ENCODE measurements at places on chromosomes 11 and 22.

DNA sequence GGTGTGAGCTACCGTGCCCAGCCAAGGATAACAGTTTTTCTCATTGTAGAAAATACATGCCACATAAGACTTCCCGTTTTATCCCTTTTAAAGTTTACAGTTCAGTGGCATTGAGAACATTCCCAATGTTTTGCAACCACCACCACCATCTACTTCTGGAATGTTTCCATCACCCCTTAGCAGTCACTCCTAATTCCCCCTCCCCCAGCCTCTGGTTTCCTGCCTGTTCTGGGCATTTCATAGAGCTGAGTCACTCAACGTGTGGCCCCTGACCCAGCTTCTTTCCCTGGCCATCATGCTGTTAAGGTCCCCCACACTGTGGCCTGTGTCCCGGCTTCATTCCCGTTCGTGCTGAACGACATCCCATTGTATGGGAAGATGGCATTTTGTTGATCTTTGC is 30.7 kb downstream of the FGF4 start:
- DNase-seq: no peak

GRCh38 chr11:78361228-78361627 is 56.4 kb downstream of the GAB2 start:
- DNase-seq: no peak

DNA sequence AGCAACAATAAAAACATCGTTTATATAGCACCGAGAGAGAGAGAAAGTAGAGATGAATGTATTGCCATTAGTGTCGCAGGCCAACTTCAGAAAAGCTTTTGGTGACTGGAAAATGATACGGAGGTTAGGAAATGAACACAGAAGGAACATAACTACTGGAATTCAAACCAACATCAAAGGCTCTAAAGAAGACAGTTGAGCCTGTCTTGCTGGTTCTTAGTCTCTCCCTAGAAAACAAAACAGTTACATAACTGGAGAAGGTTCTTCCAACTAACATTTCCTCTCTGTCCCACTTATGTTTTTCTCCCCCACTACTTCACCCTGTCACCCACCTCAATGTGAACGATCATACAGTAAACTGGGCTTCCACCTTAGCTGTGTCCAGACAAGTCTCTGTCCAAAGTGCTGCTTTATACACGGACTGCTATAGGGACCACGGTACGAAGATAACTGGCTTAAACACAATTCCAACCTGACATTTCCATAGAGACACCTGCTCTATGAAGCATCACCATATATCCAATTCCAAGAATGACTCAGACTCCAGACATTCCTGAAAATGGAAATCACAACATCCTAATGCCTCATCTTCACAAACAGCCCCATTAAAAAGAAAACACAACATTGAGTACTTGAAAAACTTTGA is 85.2 kb upstream of the ARHGAP32 start:
- no peak for DNase-seq

DNA sequence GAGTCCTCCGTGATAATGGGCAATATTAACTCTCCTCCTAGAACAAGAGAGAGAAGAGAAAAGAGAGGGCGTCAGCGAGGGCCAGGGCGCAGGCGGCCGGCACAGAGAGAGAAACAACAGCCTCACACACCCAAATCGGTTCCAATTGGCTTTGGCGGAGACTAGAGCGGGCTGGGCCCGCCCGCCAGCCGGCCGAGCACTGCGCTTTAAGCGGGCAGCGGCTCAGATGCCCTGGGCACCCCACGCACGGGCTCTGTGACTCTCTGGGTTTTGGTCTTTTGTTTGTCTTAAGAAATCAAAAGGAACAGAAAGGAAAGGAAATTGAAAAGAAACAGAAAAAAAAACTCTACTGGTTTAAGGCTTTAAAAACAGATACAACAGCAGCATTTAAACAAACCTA is 17.0 kb downstream of the SLC22A12 start:
- no peak for DNase-seq

- peak; percentile 87 for DNase-seq
Observed at GRCh38 chr22:23180301-23180892, at the start of gene BCR. TSS of gene BCR (plus strand) at chr22:23180509. CDS start at chr22:23180961, 452 bp downstream.

GRCh38 chr11:68867066-68867465 is 25.4 kb upstream of the CPT1A start:
- DNase-seq: no peak

- DNase-seq: no peak
Observed at GRCh38 chr11:67392183-67392715, 463 bp downstream of the RAD9A start.

GRCh38 chr11:79940974-79941735 is 500.3 kb upstream of the TENM4 start:
- no peak for DNase-seq

DNA sequence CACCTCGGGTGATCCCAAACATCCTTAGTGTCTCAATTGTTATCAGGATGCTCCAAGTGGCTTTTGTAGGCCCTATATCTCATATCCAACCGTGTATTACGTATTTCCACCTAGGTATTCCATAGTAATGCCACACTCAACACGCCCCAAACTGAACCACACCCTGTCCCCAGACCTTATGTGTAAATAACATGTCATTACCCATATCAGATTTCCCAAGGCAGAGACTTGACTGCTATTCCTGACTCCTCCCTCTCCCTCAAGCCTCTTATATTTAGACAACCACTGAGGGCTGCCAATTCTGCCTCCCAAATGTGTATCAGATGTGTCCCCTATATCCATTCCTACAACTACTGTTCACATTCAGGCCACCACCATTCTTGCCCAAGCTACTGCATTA is 132.8 kb upstream of the NCAM1 start:
- DNase-seq: no peak

GRCh38 chr11:12618743-12619540 is 55.3 kb upstream of the TEAD1 start:
- no peak for DNase-seq

- no peak for DNase-seq
Observed at GRCh38 chr11:107625685-107625989, 34.7 kb downstream of the ELMOD1 start.

DNA sequence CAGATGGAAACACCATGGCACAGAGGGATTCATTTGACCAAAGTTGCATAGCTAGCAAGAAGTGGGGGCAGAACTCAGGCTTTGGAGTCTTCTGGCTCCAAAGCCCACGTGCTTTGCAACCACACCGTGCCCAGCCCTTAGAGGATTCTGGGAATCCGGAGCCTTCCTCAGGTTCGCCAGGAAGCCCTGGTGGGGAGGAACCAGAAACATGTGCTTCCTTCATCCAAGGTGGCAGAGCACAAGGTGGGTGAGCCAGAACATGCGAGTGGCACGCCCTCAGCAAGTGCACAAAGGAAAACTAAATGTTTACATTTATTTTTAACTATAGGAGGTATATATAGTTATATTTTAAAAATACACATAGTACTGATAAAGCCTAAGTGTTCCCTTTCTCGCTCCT is 151.9 kb upstream of the NECTIN1 start:
- DNase-seq: no peak

- DNase-seq: no peak
Observed at GRCh38 chr22:19779011-19779421, 18.4 kb downstream of the TBX1 start.

DNA sequence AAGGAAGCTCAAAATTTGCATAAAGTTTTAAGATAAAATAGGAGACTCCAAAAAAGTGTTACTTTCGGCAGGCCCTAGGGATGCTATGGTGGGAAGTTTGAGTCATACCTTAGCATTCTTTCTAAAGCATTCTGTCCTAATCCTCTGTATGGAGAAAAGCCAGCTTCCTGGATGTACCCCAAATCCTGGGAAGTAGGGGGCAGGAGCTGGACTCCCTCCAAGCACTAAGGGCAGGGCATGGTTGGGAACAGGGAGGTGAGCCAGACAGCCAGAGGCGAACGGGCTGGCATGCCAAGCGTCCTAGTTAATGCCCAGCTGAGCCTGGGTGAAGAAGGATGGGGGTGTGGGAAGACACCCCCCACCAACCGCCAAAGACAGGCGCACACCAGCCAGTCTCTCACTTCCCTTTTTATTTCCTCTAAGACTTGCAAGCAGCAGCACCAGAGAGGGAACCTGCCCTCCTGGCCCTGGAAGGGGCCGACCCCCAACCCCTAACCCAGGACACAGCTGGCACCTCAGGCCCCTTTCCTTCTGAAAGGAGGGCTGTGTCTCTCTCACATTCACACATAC is 23.9 kb downstream of the RTN4RL2 start:
- DNase-seq: no peak

GRCh38 chr11:32478277-32478731 is 43.0 kb upstream of the WT1 start:
- no peak for DNase-seq

DNA sequence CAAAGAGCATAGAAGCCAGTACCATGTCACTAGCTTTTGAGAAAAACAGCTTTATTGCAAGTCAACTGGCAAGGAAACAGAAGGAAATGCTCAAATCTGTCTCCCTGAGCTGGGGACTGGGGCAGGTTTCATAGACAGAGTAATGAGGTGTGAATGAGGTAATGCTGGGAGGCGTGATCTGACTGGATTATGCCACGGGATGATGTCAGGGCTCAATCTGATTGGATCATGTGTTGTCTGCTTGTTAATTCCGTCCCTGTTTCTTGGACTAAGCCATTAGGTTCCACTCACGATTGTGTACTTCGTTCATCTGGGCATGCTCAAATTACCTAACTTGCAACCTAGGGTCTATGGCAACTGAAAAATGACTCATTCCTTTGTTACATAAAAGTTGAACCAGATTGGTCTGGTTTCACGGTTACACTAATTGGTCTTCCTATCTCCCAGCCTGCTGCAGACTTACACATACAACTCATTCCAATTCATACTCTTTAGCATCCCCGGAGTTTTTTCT is 20.2 kb upstream of the OR10A5 start:
- no peak for DNase-seq

DNA sequence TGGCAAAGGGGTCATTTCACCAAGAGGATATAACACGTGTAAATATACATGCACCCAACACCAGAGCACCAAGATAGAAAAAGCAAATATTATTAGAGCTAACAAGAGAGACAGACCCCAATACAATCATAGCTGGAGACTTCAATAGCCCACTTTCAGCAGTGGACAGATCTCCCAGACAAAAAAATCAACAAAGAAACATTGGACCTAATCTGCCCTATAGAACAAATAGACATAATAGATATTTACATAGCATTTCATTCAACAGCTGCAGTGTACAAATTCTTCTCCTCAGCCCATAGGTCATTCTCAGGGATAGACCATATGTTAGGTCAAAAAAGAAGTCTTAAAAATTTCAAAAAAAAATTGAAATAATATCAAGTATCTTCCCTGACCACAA is 312.8 kb downstream of the TTC28 start:
- no peak for DNase-seq

- DNase-seq: no peak
Observed at GRCh38 chr22:32803738-32804435, 2.4 kb downstream of the TIMP3 start.

DNA sequence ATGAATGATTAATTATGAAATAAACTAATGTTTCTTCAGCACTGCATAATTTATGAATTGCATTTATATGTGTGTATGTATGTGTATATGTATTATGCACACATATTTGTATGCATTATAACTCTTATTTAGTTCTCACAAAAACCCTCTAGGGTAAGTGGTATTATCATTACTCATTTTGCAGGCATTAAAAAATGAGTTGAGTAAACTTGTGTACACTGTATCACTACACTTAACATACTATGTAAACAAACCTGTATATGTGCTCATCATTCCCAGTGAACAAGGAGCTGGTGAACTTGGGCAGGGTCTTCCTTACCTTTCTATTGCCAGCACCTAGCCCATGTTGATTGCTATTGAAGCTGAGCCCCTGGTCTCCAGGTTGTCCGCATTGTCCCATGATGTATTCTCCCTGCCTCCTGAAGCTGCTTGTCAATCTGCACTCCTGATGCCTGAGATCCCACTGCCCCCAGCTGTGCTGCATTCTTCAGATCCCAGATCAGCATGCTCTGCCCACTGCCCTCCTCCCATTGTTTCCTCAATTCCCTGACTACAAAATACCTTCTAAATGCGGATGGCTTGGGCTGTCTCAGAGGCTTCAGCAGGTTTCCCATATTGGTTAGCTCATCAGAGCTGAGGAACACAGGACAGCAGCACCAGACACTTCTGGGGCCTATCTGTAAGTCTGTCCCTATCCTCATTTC is 267.9 kb upstream of the SESN3 start:
- DNase-seq: no peak

DNA sequence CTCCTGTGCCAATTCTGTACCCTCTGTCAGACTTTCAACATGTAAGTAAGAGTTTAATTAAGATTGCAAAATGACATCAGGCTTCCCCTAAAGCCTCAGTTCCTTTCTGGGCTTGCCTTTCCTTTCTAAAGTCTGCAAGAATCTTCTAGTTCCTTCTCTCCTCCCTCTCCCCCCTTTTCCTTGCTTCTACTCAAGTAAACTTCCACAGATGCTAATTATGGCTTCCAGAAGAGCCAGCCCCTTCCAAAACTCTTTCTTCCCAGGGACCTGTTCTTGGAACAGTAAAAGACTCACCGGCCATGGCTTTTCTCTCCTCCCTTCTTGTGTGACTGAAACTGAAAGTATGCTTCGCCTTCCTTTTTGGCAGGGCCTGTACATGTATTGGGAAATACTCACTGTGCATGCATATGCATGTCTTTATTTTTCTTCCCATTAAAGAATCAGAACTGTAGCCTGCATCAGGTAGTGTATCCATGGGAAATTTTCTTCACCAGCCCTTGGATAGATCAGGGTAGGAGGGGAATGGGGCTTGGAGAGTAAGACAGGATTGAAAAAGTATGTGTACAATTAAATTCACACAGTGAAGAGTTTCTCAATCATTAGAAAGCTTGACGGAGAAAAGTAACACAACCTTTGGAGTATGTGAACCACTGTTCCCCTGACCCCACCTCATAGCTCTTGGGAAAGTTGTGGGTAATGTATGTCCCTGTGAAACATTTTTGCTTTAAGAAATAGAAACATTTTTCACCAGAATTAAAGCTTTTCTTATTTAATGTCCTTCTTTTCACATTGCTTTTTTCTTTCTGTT is at the start of gene CASP1:
Gene CASP1 (minus strand): TSS at position 332 of the 808 bp plus-strand sequence. CDS start 31 bp downstream, at position 301.
- DNase-seq: no peak

DNA sequence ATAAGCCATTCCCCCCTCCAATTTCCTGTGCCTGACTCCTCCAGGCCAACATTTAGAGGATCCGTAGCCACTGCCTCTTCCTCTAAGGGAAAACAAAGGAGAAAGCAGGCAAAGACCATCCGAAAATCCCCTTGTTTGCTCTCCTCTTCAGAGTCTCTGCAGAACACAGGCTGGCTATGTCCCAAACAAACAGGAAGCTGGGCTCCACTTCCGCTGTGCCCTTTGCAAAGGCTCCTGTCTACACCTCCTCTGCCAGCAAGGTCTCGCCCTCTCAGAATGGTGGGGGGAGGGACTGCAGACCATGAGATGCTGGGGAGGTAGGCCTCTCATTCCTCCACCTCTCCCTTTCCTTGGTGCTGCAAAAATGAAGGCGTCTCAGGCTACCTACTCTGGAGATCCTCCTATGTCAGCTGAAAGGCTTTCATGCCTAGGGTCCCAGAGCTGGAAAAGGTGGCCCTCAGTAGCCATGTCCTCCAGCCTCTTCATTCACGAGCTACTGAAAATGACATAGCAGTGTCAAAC is 596.2 kb downstream of the BUD13 start:
- DNase-seq: no peak

Data from HEK293T (cell line).